ENCODE measurements at places on chromosomes 5 and 9.
A peak's percentile ranks its signal among the peaks of the same experiment; 100 is the strongest.

- no peak overlapping the region for H3K27ac ChIP-seq
- no peaks in the 10 kb centered on the region for H3K4me1 ChIP-seq
- no peaks in the 10 kb centered on the region for H3K36me3 ChIP-seq
- H3K27me3 ChIP-seq: no peaks in the 10 kb centered on the region
- DNase-seq: no peak
Measured at GRCh38 chr5:109524555-109524954, 114.8 kb upstream of the PJA2 start.

GRCh38 chr5:132797651-132798050 is 15.5 kb upstream of the SOWAHA start:
- H3K27me3 ChIP-seq: peaks cover 73% of the 10 kb centered on the region
- no peaks in the 10 kb centered on the region for H3K4me1 ChIP-seq
- peaks cover 6% of the 10 kb centered on the region for H3K36me3 ChIP-seq

DNA sequence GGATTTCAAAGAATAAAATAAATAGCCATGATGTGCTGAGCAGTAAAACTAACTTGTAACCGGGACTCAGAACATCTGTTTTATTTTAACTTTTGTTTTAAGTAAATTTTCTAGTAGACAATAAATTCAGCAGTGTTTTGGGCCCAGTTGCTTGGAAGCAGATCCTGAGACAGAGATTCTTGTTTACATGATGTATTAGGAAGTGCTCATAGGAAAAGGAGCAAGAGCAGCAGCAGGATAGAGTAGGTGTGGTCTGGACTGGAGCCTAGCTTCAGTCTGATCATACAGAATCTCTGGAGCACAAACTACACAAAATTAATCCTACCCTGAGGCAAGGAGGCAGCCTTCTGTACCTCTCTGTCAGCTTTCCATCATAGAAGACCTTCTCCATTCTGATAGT is 139.2 kb upstream of the CCNH start:
- no peak for DNase-seq
- H3K4me1 ChIP-seq: no peaks in the 10 kb centered on the region
- no peaks in the 10 kb centered on the region for H3K36me3 ChIP-seq
- H3K4me3 ChIP-seq: no peak overlapping the region
- no peaks in the 10 kb centered on the region for H3K27me3 ChIP-seq
- H3K27ac ChIP-seq: no peak overlapping the region

DNA sequence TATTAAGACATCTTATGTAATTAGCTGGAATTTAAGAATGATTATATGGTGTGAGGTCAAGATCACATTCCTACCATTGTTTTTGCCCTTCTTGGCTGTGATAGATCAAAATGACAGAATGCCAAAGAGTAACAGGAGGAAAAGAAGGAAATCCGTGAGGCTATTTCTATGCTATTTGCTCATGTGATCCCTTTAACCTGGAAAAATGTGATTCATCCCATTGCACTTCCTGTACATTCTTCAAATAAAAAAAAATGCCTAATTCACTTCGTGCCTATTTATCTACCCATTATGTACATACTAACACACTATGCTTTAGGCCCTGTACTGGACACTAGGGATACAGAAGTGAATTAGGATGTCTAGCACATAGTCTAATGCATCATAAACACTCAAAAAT is 154.1 kb upstream of the PAPPA start:
- H3K27me3 ChIP-seq: peaks cover 6% of the 10 kb centered on the region
- H3K27ac ChIP-seq: no peak overlapping the region
- no peak overlapping the region for H3K4me3 ChIP-seq
- no peaks in the 10 kb centered on the region for H3K4me1 ChIP-seq
- no peak for DNase-seq
- no peaks in the 10 kb centered on the region for H3K36me3 ChIP-seq

- peaks cover 23% of the 10 kb centered on the region for H3K27me3 ChIP-seq
- H3K4me1 ChIP-seq: no peaks in the 10 kb centered on the region
- H3K27ac ChIP-seq: no peak overlapping the region
- H3K4me3 ChIP-seq: no peak overlapping the region
Measured at GRCh38 chr9:19782005-19782404, 6.8 kb downstream of the SLC24A2 start.

DNA sequence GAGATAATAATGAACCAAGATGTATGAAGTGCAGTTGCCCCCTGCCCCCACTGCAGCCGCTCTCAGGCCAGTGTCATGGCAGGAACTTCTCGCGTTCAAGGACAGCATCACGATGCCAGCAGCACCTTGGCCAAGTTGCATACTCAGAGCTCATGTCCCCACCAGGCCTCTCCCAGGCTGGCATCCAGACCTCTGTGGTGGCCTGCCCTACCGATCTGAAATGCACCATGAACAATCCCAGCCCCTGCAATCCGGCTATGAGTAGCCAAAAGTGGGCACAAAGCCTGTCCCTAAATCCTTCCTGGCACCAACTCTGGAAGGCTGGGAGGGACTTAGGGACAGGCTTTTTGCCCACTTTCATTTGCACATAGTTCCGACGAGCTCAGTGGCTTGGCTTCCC is 140.9 kb downstream of the PAX5 start:
- no peak for DNase-seq
- H3K27ac ChIP-seq: no peak overlapping the region
- H3K4me1 ChIP-seq: peaks cover 4% of the 10 kb centered on the region
- peaks cover 4% of the 10 kb centered on the region for H3K36me3 ChIP-seq

GRCh38 chr9:120715389-120715924 is 1.2 kb upstream of the MEGF9 start:
- H3K4me3 ChIP-seq: peak overlapping the region; percentile 87
- H3K27me3 ChIP-seq: no peaks in the 10 kb centered on the region
- H3K4me1 ChIP-seq: peaks cover 33% of the 10 kb centered on the region
- no peaks in the 10 kb centered on the region for H3K36me3 ChIP-seq

- peaks cover 10% of the 10 kb centered on the region for H3K36me3 ChIP-seq
- DNase-seq: no peak
- H3K4me1 ChIP-seq: peaks cover 6% of the 10 kb centered on the region
- no peaks in the 10 kb centered on the region for H3K27me3 ChIP-seq
- peak overlapping the region; percentile 34 for H3K27ac ChIP-seq
Measured at GRCh38 chr5:172902497-172903472, 56.4 kb upstream of the RPL26L1 start.

DNA sequence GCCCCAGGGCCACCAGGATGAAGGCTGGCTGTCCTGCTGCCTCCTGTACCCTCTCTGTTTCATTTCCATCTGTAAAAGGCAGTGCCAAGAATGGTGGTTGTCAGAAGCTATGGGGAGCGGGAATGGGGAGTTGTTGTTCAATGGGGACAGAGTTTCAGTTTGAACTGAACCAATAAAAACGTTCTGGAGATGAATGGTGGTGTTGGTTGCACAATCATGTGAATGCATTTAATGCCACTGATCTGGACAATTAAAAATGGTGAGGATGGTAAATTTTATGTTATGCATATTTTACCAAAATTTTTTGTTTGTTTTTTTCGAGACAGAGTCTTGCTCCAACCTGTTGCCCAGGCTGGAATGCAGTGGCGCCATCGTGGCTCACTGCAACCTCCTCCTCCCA is 58.1 kb downstream of the PTPDC1 start:
- no peak overlapping the region for H3K27ac ChIP-seq
- no peaks in the 10 kb centered on the region for H3K4me1 ChIP-seq
- no peak for DNase-seq
- no peak overlapping the region for H3K4me3 ChIP-seq

GRCh38 chr9:113922160-113922559 is 46.1 kb downstream of the ZNF618 start:
- no peak for DNase-seq
- H3K4me3 ChIP-seq: no peak overlapping the region
- no peaks in the 10 kb centered on the region for H3K27me3 ChIP-seq

- no peak overlapping the region for H3K27ac ChIP-seq
- H3K4me3 ChIP-seq: no peak overlapping the region
- no peak for DNase-seq
- peaks cover 9% of the 10 kb centered on the region for H3K27me3 ChIP-seq
Measured at GRCh38 chr5:34564710-34565235, 91.4 kb upstream of the RAI14 start.

- H3K27me3 ChIP-seq: no peaks in the 10 kb centered on the region
- no peak overlapping the region for H3K4me3 ChIP-seq
- H3K4me1 ChIP-seq: no peaks in the 10 kb centered on the region
- no peak overlapping the region for H3K27ac ChIP-seq
- no peak for DNase-seq
Measured at GRCh38 chr5:174235221-174236011, 189.9 kb downstream of the NSG2 start.

- H3K36me3 ChIP-seq: no peaks in the 10 kb centered on the region
- no peak overlapping the region for H3K4me3 ChIP-seq
- DNase-seq: no peak
- H3K27me3 ChIP-seq: peaks cover 13% of the 10 kb centered on the region
Measured at GRCh38 chr5:159628703-159629102, 287.6 kb upstream of the ADRA1B start.

DNA sequence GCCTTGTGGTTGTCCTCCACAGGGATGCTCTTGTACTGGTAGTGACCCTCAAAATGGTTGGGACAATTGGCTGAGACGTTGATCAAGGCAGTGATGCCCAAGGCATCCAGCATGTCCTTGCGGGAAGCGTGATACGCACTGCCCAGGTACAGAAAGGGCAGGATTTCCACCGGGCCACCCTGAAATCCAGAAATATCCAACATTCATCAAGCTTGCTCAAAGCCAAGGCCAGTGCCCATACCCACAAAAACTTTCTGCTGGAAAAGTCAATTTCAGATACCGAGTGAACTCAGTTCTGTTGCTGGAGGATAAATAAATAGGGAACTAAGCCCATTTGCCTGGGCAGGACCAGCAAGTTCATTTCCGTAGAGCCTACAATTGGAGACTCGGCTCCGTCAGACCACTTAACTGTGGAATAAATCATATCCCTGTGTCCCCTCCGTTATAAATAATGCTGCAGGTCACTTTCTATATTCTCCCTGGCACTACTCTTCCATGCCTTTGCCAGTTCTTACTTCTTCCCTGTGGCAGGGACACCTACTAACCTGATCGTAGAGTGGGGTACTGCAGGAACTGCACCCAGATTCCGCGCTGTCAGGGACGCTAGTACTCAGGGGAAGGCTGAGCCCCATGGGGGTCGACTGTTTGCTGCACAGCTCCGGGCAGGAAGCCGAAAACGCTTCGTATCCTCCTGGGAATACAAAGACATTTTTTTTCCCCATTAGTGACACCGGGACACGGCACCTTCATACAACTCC is 1.2 kb downstream of the DUSP1 start:
- no peak for DNase-seq
- peaks cover 7% of the 10 kb centered on the region for H3K27me3 ChIP-seq
- peak overlapping the region; percentile 93 for H3K4me3 ChIP-seq
- H3K36me3 ChIP-seq: peaks cover 18% of the 10 kb centered on the region

- H3K36me3 ChIP-seq: peaks cover 17% of the 10 kb centered on the region
- H3K4me3 ChIP-seq: peak overlapping the region; percentile 82
- DNase-seq: no peak
- H3K4me1 ChIP-seq: peaks cover 65% of the 10 kb centered on the region
Measured at GRCh38 chr5:157198277-157198986, 17.8 kb downstream of the ITK start.

GRCh38 chr5:40665635-40666298 is 13.9 kb upstream of the PTGER4 start:
- H3K36me3 ChIP-seq: no peaks in the 10 kb centered on the region
- no peaks in the 10 kb centered on the region for H3K27me3 ChIP-seq
- DNase-seq: no peak
- peaks cover 14% of the 10 kb centered on the region for H3K4me1 ChIP-seq

GRCh38 chr5:3249401-3249800 is 346.2 kb upstream of the IRX1 start:
- H3K27me3 ChIP-seq: no peaks in the 10 kb centered on the region
- H3K4me3 ChIP-seq: no peak overlapping the region
- DNase-seq: no peak
- no peaks in the 10 kb centered on the region for H3K4me1 ChIP-seq
